ENCODE measurements at places on chromosomes 3 and 15. TPM values are rescaled to one million over a fixed set of nuclear protein-coding genes. Genes with fewer than 3 reads are reported as not detected.
A peak's percentile ranks its signal among the peaks of the same experiment; 100 is the strongest.

- DNase-seq = no peak
- no peak overlapping the region for H3K4me3 ChIP-seq
- peaks cover 2% of the 10 kb centered on the region for H3K27me3 ChIP-seq
- H3K36me3 ChIP-seq = no peaks in the 10 kb centered on the region
These were observed 35.6 kb upstream of the FGF7 start for GRCh38 chr15:49387471-49387870.

GRCh38 chr3:65534805-65535204, 503.9 kb downstream of the MAGI1 start:
- no peaks in the 10 kb centered on the region for H3K27me3 ChIP-seq
- H3K4me1 ChIP-seq = no peaks in the 10 kb centered on the region
- no peaks in the 10 kb centered on the region for H3K36me3 ChIP-seq
- H3K4me3 ChIP-seq = no peak overlapping the region
- no peak for DNase-seq

DNA sequence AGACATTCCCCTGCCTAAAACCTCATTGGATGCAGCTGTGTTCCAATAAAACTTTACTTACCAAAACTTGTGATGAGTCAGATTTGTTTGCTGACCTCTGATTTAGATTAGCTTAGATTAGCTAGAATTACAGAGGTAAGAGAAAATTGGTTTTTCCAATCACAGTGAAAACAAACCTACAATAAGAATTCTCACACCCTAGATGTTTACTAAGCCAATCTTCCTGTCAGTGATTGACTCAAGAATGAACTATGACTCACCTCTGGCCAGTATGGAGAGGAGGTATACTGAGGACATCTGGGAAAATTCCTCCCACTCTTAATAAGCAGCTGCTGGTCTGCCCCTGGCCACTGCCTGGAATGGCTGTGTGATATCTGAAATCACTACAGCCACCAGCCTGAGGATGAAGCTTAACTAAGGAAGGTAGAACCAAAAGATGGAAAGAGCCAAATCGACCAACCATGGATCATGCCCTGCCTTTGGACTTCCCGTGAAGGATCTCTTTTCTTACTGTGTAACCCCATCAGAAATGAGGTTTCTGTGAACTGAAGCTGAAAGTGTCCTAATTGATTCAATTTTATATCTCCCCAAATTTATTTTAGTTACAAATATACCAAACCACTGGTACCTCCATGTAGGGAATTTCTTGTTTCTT, 19.0 kb upstream of the GHSR start:
- peaks cover 20% of the 10 kb centered on the region for H3K27me3 ChIP-seq
- H3K36me3 ChIP-seq = no peaks in the 10 kb centered on the region
- no peak overlapping the region for H3K4me3 ChIP-seq
- H3K27ac ChIP-seq = no peak overlapping the region

GRCh38 chr3:139140553-139140952, 95.9 kb upstream of the PRR23C start:
- H3K4me1 ChIP-seq = no peaks in the 10 kb centered on the region
- no peak overlapping the region for H3K4me3 ChIP-seq
- no peaks in the 10 kb centered on the region for H3K36me3 ChIP-seq
- no peaks in the 10 kb centered on the region for H3K27me3 ChIP-seq
- no peak for DNase-seq

- H3K27ac ChIP-seq = peak overlapping the region; percentile 82
- no peaks in the 10 kb centered on the region for H3K27me3 ChIP-seq
- peaks cover 42% of the 10 kb centered on the region for H3K36me3 ChIP-seq
- DNase-seq = peak; percentile 82
These were observed 28.4 kb downstream of the CCDC12 start for GRCh38 chr3:46947981-46948791.

DNA sequence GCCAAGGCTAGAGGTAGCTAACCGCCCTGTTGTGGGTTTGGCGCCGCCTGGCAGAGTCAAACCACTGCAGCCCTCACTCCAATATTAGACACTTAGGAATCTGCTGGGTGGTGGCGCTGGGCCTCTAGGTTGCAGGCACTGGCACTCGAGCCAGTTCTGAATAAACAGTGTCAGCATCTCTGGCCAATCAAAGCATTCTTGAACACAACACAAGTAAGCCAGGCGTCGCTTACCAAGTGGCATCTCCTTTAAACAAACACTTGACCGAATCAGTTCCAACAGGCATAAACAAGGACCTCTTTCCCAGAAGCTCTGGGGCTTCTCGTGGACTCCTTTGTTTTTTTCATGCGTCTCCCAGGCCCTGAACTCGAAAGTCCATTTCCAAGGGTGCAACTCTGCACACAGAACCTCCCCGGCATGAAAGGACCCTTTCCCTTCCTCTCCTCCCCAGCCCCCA, 82.3 kb downstream of the LRIG1 start:
- H3K36me3 ChIP-seq = peaks cover 23% of the 10 kb centered on the region
- no peak overlapping the region for H3K4me3 ChIP-seq
- H3K4me1 ChIP-seq = peaks cover 5% of the 10 kb centered on the region
- no peak for DNase-seq

DNA sequence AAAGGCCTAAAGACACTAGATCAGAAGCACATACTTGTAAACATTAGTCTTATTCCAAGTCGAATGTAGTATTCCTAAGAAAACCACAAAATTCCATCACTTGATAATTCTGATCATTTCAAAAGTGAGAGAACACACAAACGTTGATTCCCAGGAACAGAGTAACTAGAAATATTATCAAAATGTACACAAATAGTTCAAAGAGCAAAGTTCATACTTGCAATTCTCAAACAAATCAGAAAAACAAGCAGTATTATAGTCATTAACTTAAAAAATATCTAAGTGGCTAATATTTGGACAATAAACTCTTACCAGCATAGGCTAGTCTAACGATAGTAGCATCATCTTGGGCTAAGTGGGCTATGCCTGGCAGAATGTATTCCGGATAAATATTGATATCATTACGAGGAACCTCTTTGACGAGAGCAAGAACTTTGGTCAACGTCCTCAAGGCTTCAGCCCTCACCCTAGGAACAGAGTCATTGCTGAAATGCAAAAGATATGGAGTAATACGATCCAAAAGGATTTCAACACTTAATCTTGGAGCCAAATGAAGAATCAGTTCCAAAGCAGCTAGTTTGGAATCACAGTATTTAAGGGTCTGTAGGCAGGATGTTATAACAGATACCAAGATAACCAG, 13.3 kb downstream of the PIK3R4 start:
- H3K27me3 ChIP-seq = no peaks in the 10 kb centered on the region
- no peak overlapping the region for H3K4me3 ChIP-seq
- no peak for DNase-seq
- H3K4me1 ChIP-seq = peaks cover 2% of the 10 kb centered on the region
- H3K36me3 ChIP-seq = peaks cover 21% of the 10 kb centered on the region
- no peak overlapping the region for H3K27ac ChIP-seq

DNA sequence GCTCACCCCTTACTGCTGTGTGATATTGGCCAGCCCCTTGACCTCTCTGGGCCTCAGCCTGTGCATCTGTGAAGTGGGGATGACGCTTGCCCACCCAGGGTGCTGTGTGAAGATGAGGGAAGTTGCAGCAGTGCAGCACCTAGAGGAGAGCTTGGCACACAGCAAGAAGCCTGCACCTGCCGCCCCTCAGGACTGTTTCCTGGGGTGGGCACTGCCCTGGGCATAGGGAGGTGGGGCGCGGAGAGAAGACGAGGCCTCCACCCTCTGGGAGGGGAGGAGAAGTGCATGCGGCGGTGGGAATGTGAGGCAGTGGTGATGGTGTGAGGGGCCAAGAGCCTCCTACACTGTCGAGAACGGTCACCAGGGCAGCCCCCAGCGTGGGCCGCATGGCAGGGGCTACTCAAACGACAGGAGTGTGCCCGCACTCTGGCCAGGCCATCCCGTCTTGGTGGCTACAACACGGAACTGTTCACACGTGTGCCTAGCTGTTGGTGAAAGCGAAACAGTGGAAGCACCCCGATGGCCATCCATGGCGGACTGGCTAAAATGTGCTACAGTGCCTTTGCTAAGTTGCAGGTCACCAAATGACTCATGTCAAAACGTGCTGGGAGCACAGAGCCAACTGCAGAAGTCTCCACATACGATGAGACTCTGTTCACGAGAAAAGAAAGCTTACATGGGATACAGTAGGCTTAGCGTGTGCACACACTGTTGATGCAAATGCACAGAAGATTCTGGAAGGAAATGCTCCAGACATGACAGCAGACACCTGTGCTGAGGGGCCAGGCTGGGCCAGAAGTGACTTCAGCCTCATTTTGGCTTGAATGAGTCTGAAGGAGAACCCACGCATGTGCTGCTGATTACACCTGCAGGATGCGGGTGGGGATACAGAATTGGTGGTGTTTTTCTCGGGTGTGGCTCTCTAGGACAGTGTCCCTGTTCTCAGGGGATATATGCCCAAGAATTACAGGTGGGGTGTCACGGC, 40.4 kb upstream of the IQSEC1 start:
- H3K4me1 ChIP-seq = peaks cover 6% of the 10 kb centered on the region
- H3K27ac ChIP-seq = no peak overlapping the region
- H3K4me3 ChIP-seq = no peak overlapping the region

- no peaks in the 10 kb centered on the region for H3K27me3 ChIP-seq
- H3K4me1 ChIP-seq = peaks cover 23% of the 10 kb centered on the region
- no peaks in the 10 kb centered on the region for H3K36me3 ChIP-seq
- H3K4me3 ChIP-seq = no peak overlapping the region
- H3K27ac ChIP-seq = peak overlapping the region; percentile 87
These were observed 26.8 kb upstream of the HERC1 start for GRCh38 chr15:63860555-63860954.

DNA sequence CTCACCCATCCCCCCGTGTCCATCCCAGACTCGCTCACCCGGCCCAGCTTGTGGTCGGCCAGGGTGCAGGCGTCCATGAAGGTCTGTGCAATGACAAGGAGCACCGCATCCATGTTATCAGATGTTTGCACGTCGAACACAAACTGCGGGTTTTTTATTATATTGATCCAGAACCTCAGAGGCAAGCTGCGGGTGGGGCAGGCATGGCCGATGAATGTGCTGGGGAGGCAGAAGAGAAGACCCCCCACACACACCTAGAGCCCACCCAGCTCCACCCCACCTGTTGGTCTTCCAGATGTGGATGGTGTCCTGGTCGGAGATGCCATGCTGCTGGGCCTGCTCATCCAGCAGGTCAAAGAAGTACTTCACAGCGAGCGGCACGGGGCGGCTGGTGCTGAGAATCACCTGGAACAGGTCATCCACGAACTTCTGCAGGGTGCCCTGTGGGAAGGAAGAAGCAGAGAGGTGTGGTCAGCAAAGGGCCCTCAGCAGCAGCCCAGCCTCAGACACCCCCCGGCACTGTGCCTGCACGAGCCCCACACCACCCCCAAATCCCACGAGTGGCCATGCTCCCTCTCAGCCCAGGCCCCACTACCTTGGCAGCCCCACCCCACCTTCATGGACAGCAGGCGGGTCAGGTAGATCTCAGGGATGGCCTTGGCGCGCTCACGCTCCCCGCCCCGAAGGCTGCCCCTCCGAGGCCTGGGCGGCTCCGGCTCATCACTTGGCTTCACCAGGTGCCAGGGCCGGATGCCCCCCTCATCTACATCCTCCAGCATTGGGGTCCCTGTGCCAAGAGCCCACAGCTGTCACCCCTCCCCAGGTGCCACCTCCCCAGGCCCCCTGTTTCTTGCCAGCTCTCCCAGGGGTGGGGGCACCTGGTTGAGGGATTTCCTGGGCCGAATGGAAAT, 20.3 kb downstream of the PLXNB1 start:
- no peak for DNase-seq
- H3K4me1 ChIP-seq = no peaks in the 10 kb centered on the region
- no peak overlapping the region for H3K4me3 ChIP-seq
- H3K36me3 ChIP-seq = no peaks in the 10 kb centered on the region
- no peak overlapping the region for H3K27ac ChIP-seq
- H3K27me3 ChIP-seq = no peaks in the 10 kb centered on the region

DNA sequence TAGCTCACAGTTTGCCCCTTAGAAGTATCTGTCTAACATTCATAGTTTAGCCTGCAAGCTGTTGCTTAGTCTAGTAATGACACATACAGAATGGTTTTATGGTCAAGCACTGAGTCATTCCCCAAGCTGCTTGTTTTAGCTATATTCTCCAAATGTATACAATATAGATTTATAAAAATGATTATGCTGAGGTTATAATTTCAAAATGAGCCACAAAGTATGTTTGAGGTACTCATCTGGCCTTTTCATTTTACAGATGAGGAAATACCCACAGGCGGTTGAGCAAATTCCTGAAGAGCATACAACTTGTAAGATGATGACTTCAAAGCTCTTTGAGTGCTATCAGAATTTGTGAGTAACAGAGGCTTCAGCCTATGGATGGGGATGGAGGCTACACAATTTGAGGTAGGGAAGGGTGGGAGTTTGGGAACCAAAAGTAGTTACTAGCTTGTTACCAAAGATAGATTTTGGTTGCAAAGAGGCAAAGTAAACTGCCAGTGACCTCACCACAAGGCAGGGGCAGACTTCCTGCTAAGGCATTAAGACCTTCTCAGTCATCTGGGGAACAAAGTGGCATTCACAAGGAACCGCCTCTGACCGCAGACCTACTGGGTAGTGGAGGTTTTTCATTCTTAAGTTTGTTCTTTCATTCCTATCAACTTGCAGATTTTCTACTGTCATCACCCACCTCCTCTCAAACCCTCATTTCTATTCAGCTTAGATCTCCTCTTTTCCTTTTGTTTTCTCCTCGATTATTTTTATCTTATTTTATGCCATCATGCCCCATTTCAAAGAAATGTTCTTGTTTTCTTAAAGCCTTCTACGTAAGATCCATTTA, 257.2 kb upstream of the NECTIN3 start:
- no peaks in the 10 kb centered on the region for H3K36me3 ChIP-seq
- H3K27ac ChIP-seq = peak overlapping the region; percentile 14
- H3K4me3 ChIP-seq = peak overlapping the region; percentile 35
- peak; percentile 51 for DNase-seq

The FANCD2 gene
- total RNA-seq = 71.5 TPM

The ZBTB47 gene
- total RNA-seq = 0.34 TPM

DNA sequence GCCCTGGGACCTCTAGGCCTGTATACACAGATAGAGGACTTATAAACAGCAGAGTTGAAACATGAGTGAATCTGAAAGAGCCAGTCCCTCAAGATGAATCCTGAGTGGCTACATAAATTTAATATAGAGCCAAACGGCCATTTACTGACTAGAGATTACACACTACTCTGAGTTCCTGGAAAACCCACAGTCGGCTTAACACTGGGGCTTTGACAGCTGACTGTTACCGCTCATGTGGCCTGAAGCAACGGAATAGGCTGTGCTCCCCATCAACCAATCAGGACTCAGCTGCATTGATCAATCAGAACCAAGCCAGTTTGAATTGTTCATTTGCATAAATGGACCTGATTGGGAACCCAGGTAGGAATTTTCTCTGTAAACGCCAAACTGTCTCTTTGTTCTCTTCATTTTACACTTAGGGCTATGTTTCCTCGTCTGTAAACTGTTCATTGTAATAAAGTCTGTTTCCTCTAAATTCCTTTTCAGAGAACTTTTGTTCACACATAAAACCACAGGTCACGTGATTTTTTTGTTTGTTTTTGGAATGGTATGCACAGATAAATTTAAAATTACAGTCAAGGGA, 40.5 kb downstream of the CCNL1 start:
- peaks cover 18% of the 10 kb centered on the region for H3K4me1 ChIP-seq
- H3K36me3 ChIP-seq = peaks cover 9% of the 10 kb centered on the region
- peak overlapping the region; percentile 65 for H3K27ac ChIP-seq
- H3K27me3 ChIP-seq = no peaks in the 10 kb centered on the region
- H3K4me3 ChIP-seq = no peak overlapping the region

GRCh38 chr3:140922634-140923033, 19.0 kb upstream of the SLC25A36 start:
- peaks cover 24% of the 10 kb centered on the region for H3K27me3 ChIP-seq
- no peaks in the 10 kb centered on the region for H3K4me1 ChIP-seq
- no peak for DNase-seq
- H3K36me3 ChIP-seq = no peaks in the 10 kb centered on the region

Measured in activated CD8-positive, alpha-beta T cell treated with anti-CD3 and anti-CD28 coated beads, Interleukin-2, amount 10 ng/mL, durations not matched to agents 7 days and 5 days (primary cell).